Activated CD4-positive, alpha-beta T cell treated with anti-CD3 and anti-CD28 coated beads for 36 hours (primary cell): ENCODE measurements at places on chromosomes 12 and 14. TPM values are rescaled to one million over a fixed set of nuclear protein-coding genes. Genes with fewer than 3 reads are reported as not detected.

Gene SAMD15
- 0.25 TPM for total RNA-seq

Gene SLC10A1
- total RNA-seq = not detected

Gene SMOC1
- not detected for total RNA-seq

Gene ACSM4
- total RNA-seq = not detected

Gene PMCH
- total RNA-seq = not detected

Gene SCN8A
- 0.69 TPM for total RNA-seq

Gene TEX52
- not detected for total RNA-seq

Gene TMEM52B
- not detected for total RNA-seq

Gene DPY19L2
- 0.21 TPM for total RNA-seq

Gene ESPL1
- total RNA-seq = 60.8 TPM

DNA sequence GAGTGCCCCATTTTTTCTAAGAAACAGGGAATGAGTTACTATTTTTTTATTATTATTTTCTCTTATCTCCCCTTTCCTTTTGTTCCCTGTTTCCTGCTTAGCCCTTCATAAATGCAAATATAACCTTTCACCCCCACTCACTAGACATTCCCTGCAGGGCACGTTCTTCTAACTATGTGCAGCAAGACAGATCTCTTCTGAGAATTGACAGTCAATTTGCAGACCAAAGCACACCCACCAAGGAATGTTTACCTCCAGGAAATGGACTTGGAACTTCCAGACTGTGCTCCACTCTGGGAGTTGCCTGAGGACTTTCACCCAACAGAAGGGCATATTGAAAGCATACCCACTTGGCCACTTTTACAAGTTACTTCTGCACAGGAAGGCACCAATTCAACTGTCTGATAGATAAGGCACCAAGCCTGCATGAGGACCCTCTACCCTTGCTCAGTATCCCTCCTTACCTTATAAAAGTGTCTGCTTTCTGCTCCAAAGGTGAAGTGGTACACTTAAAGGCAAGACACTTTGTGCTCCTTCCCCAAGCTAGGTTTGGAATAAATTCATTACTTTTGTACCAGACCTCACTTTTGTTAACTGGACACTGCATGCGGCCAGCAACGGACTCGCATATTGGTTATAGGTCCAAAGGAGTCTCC is 6.5 kb downstream of the TAS2R19 start:
- no peak for DNase-seq

GRCh38 chr12:121568971-121569751 is 11.7 kb downstream of the KDM2B start:
- DNase-seq = no peak

DNA sequence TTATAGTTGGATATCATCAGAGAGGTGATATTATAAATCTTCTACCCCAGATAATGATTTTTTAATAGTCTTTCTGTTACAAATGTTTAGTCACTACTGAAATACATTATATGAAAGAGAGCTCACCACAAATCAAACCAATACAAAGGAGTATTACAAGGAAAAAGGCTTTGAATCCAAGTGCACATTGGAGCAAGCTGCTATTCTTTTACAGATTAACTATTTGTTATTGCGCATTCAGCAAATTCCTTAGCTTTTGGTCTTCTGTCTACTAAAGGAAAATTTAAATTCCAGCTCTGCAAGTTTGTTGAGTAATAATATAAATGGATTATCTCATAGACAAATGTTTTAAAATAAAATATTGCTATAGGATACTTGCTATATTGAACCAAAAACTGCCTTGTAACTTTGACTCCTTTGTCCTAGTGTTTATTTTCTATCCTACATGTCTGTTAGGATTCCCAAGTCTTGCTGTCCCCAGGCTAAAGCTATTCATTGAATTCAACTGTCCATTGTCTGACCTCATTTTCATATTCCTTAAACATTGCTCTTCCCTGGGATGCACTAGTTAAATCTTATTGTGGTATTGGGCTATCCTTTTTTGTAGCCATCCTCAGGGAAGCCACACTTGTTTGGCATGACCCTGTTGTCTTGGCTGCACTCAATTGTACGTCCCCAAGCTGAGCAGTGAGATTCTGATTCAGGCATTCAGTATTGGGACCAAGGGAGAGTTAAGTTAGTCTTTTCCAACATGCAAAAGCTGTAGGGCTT is 41.5 kb downstream of the PDE3A start:
- DNase-seq = no peak

DNA sequence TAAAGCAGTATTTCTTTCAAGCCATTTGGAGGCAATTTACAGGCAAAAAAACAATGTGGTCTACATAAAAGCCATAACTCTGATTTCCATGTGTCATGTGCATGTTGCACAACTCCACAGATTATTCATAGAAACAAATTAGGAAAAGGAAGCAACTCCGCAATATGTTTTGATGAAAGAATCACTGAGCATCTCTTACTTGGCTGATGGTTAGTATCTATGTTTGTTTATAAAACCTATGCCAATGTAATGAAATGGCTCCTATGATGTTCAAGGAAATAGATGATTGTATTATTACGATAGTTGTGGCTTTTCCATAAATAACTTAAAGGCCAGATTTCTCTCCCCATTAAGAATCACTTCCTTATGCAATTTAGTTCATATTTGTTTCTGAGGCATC is 373.7 kb downstream of the CCDC91 start:
- DNase-seq = no peak

- DNase-seq = no peak
Observed at GRCh38 chr12:119803381-119803791, 73.7 kb downstream of the CIT start.

- DNase-seq = no peak
Observed at GRCh38 chr12:105814283-105814682, 324.5 kb downstream of the NUAK1 start.

GRCh38 chr12:105427883-105428282 is 97.4 kb downstream of the C12orf75 start:
- peak; percentile 12 for DNase-seq

DNA sequence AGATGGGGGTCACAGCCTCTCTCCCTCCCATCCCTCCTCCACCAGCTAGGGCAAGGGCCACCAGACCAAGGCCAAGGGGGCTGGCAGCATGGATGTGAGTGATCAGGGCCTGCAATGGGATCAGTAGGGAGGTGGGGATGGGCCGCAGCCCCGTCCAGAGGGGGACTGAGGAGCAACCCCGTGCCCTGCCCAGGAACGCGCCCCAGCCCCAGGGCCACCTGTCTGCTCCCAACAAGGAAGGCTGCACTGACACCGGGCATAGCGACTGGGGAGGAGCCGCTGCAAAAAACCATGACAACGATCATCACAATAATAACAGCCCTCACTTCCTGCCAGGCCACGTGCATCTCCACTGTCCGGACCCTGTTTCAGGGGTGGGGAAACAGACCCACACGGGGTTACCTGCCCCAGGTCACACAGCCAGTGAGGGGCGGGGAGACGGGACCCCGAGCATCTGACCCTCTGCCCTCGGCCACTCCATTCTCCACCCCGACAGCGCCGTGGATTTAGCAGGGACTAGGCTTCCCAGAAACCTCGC is 24.3 kb downstream of the NCOR2 start:
- peak; percentile 31 for DNase-seq

GRCh38 chr12:106994579-106995220 is 7.8 kb upstream of the MTERF2 start:
- DNase-seq = no peak

GRCh38 chr14:56195704-56196103 is 77.5 kb downstream of the PELI2 start:
- peak; percentile 61 for DNase-seq

- peak; percentile 19 for DNase-seq
Observed at GRCh38 chr12:2035431-2036055, 17.2 kb upstream of the CACNA1C start.

GRCh38 chr12:70031046-70031445 is 206.0 kb downstream of the MYRFL start:
- DNase-seq = no peak

DNA sequence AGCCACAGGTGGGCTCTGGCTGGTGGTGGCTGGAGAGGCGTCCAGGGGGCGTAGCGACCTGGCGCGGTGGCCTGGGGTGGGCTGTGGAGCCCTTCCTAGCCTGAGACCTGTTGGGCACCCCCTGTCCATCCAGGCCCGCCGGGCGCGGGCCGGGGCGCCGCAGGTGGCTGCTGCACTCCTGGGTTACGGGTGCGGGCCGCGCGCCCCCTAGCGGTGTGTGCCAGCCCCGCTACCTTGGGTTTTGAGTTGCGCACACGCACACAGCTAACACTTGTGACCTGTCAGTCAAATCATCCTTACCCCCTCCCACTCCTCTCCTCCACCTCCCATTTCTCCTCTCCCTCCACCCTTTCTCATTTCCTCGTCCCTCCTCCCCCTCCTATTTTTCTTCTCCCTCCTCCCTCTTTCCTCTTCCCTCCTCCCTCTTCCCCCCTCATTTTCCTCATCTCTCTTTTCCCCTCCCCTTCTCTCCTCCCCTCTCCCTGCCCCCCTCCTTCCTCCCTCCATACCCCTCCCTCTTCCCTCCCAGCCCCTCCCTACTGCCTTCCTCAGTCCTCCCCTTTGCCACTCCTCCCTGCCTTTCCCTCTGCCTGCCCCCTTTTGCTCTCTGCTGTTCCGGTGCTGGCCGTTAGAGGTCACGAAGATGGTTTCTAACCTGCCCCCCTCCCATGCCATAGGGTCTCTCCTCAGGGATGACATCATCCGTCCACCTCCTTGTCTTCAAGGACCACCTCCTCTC is 2.3 kb downstream of the MEG3 start:
- DNase-seq = peak; percentile 34

DNA sequence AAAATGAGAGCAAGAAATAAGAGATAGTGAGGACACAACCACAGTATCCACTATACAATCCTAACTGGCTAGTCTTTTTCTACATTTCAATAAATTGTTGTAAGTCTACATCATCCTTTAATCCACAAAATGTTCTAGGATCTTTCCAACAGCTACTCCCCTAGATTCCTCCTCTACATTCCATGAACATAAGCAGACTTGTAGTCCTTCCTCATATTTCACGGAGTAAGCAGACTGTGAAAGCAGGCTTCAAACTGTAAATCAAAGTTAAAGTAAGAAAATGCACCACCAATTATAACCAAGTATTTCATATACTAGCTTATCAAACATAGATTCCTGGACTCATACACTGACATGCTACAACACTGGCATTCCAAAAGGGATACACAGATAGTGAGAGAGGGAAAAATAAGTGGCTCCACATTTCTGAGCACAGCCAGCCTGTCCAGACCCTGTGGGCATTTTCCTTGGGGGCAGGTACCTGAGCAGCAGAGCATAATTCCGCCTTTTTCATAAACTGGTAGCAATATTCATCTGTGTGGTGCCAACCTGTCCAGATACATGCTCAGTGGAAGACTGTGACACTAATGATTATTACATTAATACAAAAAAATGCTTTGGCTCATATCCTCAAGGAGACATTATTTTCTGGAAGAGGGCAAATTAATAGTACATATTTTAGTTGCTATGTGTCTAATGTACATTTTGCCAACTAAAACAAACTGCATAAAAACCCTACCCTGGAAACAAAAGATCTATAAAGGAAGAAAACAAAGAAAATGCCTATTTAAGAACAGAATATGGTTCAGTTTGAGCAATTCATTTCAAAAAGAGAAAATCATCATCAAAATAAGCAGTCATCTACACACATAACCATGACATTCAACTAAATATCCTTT is 113.3 kb upstream of the FSCB start:
- DNase-seq = no peak

GRCh38 chr12:99059824-99060511 is 414.9 kb downstream of the APAF1 start:
- DNase-seq = no peak

GRCh38 chr14:23864259-23864658 is 89.3 kb upstream of the DHRS4 start:
- DNase-seq = no peak

DNA sequence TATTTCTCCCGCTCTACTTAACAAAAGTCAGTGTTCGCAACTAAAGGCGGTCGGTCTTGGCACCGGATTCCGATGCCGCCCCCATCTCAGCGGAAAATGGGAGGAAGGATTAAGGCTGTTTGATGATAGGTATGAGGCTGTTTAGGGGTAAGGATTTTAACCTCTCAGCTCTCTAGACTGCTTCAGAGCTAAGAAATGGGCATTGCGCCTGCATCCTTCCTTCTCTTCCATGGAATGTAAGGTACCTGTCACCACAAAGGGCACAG is 1.4 kb downstream of the COCH start:
- no peak for DNase-seq
